ENCODE measurements at places on chromosomes 6 and 20.
A peak's percentile ranks its signal among the peaks of the same experiment; 100 is the strongest.

DNA sequence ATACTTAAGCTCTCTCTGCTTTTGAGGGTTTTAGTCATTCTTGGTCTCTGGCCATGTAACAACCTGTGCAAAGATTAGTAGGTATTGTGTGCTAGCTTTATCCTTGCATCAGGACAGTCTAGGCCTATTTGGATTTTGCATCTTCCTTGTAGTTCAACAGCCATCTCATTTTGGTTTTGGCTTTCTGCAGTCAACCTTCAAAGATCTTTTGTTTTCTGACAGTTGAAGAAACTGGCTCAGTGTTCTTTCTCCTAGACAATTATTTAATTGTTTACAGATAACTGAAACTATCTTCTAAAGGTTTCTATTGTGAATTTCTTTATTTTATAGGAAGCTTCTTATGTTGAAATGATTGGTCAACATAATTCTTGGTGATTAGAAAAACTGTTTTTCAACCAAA lies 307.5 kb downstream of the CDKAL1 start:
- DNase-seq, result no peak

GRCh38 chr6:144332177-144332576 lies 47.0 kb downstream of the UTRN start:
- no peak for DNase-seq

GRCh38 chr6:119521251-119521650 lies 171.7 kb upstream of the MAN1A1 start:
- no peak for DNase-seq

DNA sequence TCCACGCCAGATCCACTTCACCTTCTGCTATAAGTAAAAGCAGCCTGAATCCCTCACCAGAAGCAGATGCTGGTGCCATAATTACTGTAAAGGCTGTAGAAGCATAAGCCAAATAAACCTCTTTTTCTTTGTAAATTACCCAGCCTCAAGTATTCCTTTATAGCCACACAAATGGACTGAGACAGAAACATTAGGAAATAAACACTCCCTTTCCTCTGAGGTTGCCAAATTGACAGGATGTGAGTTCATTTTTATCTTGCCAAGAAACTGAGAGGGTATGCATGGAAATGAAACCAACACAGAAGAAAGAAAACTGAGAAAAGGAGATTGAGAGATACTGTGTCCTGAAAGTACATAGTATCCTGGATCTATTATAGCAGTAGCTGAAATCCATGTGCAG lies 481.2 kb downstream of the HAO1 start:
- DNase-seq, result no peak

DNA sequence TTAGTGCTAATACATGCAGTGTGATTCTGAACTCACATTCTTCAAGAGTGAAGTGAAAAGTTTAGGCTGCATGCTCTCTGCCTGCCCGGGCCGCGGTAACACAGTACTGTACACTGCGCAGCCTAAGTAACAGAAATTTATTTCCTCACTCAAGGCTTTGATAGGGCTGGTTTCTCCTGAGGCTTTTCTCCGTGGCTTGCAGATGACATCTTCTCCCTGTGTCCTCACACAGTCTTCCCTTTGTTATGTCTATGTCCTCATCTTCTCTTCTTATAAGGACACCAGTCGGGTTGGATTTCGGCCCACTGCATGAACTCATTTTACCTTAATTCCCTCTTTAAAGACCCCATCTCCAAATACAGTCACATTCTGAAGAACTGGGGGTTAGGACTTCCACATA lies 51.1 kb upstream of the TMEM170B start:
- DNase-seq, result no peak

DNA sequence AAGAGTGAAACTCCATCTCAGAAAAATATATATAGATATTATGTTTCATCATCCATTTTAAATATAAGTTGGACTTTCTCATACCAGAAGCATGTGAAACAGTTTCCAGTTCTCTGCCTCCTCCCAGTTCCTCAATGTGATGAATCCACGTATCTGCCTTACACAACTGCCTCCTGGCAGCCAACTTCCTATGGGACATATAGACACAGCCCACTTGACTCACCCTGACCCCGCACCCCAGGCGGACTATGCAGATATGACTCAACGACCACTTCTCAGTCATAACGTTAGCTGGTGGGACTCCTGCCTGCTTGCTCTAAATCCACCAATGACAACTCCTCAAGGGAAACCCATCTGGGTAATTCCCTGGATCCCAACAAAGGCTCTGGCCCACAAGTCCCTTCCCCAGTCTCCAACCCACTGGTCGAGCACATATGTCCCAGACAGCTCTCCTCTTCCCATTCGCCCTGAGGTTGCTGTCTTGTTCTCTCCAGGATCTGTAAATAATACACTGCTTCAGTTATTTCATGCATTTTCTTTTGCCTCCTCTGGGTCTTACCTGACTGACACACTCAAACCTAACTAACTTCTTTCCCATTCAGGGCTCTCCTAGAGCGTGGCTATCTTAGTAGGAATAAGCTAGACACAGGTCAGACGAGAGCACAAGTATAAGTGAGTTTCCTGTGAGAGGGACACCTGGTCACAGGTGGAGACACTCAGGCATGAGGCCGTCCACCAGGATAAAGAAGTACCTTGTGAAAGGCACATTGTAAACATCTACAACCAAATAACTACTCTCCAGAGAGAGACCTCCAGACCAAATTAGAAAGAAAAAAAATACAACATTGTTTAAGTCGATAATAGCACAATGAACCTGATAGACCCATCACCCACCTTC lies 548.5 kb downstream of the CD83 start:
- DNase-seq, result peak; percentile 54

DNA sequence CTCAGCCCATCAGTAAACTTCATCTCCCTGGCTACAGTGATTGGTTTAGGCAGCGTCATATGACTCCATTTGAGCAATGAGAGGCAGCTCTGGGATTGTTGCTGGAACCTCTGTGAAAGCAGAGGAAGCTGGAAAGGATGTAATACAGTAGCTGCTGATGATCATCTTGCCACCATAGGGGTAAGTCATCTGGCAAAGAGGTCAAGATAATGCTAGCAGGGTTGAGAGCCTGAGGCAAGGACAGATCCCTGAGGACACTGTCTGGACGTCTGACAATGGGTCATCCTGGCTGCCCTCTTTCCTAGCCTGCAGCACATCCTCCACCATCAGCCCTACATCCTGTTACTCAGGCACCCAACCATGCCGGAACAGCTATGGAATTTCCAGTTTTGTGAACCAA lies 25.5 kb upstream of the FKBP1A start:
- no peak for DNase-seq

- no peak for DNase-seq
Observed at GRCh38 chr6:76885861-76886301, 577.4 kb downstream of the HTR1B start.

GRCh38 chr20:63223121-63223825 lies 7.3 kb upstream of the YTHDF1 start:
- peak; percentile 57 for DNase-seq

DNA sequence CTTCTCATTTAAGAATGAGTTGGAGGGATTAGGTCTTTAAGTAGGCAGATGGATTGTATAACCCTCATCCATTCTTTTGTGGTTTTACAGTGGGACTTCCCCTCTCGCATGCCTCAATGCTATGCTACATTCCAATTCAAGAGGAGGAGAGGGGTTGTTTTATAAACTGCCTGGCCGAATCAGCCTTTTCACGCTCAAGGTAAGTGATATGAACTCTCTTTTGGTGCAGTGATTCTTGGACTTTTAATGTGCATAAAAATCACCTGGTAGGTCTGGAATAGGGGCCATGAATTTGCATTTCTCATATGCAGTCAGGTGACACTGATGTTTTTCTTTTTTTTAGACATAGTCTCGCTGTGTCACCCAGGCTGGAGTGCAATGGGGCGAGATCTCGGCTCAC lies 10.8 kb downstream of the ASXL1 start:
- no peak for DNase-seq

DNA sequence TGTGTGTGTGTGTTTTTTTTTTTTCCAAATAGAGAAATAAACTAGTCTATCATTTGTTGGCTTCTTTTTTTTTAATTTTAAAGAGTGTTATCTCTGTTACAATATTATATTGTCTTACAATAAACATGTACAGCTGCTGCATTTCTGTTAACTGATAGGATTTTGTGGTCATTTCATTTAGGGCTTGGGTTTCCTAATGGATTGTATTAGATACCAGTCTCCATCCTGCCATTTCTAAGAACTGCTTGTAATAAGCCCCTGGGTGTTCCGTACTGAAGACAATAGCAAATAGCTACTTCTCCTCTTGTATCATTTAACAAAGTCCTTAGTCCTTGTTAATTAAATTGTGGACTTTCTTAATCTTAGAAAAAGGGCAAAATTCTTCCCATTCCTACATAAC lies 45.7 kb downstream of the SOBP start:
- DNase-seq, result no peak

DNA sequence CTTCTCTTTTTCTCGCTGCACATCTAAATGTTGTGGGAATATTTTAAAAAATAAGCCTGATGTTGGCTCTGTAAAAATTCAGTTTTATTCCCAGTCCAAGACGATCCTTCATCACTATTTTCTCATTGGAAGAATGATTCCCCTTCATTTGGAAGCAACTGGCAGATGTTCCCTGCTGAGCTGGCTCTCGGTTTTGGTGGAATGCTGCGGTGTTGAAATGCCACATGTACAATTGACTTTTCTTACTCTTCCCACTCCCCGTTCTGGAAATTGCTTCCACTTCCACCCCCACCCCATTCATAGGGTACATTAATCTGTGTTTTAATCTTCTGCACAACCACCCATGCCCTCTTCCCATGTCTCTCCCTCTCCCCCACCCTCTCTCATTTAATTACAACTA lies 496.3 kb upstream of the MAP3K7 start:
- DNase-seq, result no peak

- DNase-seq, result no peak
Observed at GRCh38 chr20:24895898-24896658, 53.0 kb upstream of the CST7 start.

GRCh38 chr20:13402171-13402760 lies 181.2 kb downstream of the ISM1 start:
- no peak for DNase-seq

GRCh38 chr6:40996591-40997233 lies 42.3 kb downstream of the UNC5CL start:
- DNase-seq, result no peak

- DNase-seq, result no peak
Observed at GRCh38 chr6:137193256-137194070, 20.0 kb upstream of the IL22RA2 start.

DNA sequence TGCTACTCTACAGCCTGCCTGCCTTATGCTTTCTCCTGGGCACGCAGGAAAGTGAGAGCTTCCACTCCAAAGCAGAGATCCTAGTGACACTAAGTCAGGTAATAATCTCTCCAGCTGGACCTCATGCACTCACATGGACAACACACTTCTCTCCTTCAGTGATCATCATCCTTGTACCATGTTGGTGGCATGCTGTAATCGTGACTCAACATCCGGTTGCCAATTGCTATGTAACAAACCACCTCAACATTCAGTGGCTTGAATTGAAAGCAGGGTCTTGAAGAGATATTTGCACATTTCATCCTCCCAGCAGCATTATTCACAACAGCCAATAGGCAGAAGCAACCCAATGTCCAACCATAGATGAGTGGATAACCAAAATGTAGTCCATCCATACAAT lies 40.3 kb upstream of the PPP1R3G start:
- no peak for DNase-seq

- DNase-seq, result no peak
Observed at GRCh38 chr6:56821005-56821432, 133.9 kb upstream of the BEND6 start.

- no peak for DNase-seq
Observed at GRCh38 chr6:163513570-163514166, 99.2 kb downstream of the QKI start.

- DNase-seq, result no peak
Observed at GRCh38 chr6:166520905-166521834, 65.3 kb downstream of the RAMACL start.

GRCh38 chr6:141359953-141360352 lies 772.8 kb upstream of the GJE1 start:
- DNase-seq, result no peak

- DNase-seq, result no peak
Observed at GRCh38 chr6:63099772-63100459, 111.4 kb upstream of the FKBP1C start.

GRCh38 chr6:167826896-167827582 lies at the start of gene AFDN:
AFDN (plus strand) TSS chr6:167826911; CDS start chr6:167827133, 222 bp downstream.
- DNase-seq, result peak; percentile 18

DNA sequence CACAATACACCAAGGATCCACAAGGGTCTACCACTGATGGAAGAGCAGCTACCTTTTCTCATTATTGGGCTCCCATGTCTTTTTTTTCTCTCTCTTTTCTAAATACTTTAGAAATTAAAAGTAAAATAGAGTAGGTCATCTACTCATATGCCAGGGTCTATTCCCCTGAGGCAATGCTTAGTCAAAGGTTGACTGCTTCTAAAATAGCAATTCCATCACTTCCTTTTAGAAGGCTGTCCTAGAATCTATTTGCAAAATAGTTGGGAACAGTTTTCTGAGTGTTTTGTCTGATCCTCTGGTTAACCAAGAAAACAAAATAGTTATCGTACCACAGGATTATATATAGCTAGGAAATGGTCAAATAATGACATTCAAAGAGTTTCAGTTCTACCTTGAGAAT lies 174.1 kb downstream of the COL21A1 start:
- no peak for DNase-seq

- no peak for DNase-seq
Observed at GRCh38 chr6:148044261-148044751, 298.3 kb upstream of the SASH1 start.

DNA sequence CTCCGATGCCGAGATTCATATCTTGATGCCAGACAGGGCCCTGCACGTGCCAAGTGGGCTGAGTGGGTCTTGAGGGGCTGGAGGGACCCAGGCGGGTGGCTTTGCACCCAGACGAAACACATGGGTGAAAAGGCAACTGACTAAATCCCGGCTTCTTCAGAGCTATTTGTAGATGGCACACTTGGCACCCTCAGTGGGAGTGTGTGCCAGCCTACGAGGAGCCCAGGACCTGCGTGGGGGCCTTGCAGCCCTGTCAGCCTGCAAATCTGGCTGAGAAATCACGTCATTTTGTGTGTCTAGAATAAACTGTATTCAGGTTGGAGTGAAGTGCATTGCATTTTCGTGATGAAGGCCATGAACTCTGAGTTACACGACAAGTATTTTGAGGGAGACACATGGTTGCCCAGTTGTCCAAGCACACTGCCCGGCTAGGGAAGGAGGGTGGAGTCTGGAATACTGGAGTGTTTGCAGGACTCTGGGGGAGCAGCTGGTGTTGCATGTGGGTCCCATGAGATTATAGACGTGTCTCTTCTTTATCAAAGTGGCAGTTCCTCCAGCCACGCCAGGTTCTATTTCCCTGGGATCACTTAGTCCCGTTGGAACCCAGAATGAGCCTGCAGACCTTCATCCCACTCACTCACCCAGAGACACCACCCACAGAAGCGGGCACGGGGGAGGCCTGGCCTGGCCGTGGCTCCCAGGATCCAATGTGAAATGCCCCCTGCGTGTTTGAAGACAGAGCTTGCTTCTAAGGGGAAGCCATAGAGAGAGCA lies 60.2 kb downstream of the DLL1 start:
- DNase-seq, result no peak

- DNase-seq, result no peak
Observed at GRCh38 chr6:100685747-100686146, 195.4 kb downstream of the ASCC3 start.

- no peak for DNase-seq
Observed at GRCh38 chr20:24034820-24035219, 46.2 kb upstream of the GGTLC1 start.

All from activated naive CD8-positive, alpha-beta T cell treated with anti-CD3 and anti-CD28 coated beads, Interleukin-2, amount 50 U/mL, for 24 hours (primary cell).